ENCODE measurements at places on chromosomes 16 and 17.

DNA sequence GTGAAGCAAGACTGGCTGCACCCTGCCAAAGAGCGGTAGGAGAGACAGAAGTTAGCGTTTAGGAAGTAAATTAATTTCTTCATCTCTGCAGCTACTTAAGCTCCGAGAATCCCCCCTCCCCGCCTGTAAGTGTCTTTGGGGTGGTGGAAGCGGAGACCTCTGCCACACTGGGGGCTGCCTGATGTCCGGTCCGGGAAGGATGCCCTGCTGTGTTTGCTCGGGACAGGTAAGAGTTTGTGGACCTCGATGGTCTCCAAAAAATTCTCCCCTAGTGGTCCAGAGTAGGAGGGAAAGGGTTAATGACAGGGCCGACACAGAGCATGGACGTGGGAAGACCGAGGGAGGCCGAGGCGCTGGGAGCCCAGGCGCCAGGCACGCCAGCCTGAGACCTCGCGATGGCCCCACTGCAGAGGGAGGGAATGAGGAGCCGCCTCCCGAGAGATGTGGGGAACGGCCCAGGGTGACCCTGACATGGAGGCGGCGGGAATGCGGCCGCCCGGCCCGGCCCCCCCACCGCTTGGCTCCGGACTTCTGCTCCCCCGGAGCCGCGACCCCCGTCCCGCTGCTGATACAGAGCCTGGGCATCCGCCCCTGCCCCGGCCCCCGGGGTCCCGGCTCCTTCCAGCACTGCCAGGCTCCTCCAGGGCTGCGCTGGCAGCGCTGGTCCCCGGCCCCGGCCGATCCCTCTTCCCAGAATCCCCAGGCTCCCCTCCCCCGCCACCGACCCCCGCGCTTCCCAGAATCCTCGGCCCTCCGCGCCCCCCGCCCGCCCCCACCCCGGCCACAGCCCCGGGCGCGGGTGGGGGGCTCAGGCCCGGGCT is 680 bp downstream of the ZNF629 start:
- no peak for DNase-seq

GRCh38 chr16:86389566-86390328 is 120.6 kb upstream of the FOXF1 start:
- peak; percentile 5 for DNase-seq

DNA sequence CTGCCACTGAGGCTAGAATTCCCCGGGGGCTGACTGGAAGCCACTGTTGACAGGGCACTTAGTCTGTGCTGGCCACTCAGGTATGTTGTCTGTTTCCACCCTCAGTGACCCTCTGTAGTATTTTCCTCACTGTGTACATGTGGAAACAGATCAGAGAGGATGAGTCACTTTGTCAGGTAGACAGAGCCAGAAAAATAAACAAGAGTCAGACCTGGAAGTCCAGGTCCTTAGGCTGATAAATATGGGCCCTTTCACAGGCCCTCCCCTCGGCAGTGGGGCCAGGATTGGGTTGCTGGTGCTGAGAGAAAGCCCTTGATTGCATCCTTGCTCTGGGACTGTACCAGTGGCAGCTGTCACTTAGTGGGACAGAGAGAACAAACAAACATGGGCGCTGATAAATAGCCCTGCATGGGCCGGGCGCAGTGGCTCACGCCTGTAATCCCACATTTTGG is 21.3 kb downstream of the PGS1 start:
- peak; percentile 38 for DNase-seq

- no peak for DNase-seq
These were observed 3.9 kb downstream of the SPATA20 start for GRCh38 chr17:50550661-50551432.

GRCh38 chr16:17070882-17071592 is 399.7 kb downstream of the XYLT1 start:
- DNase-seq = peak; percentile 74

- no peak for DNase-seq
These were observed 5.0 kb downstream of the TSR3 start for GRCh38 chr16:1346422-1347285.

- no peak for DNase-seq
These were observed 51.0 kb upstream of the IRX5 start for GRCh38 chr16:54879681-54880080.

GRCh38 chr16:24972608-24973220 is 42.5 kb downstream of the ARHGAP17 start:
- DNase-seq = no peak

DNA sequence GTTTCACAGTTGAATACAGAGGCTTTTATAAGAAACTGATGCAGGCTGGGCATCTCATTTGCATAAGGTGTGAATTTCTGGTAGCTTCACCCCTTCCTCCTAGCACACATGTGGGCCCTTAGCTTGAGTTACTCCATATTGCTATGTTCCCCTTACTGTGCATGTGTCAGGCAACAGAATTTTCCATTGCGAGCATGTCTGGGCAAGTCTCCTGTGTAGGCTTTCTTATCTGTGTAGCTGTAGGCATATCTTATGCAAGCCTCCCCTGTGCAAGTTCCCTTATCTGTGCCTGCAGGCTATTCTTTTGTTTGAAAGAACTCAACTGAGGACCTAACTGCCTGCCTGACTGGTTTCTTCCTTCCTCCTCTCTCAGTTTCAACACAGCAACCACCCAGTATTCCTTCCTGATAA is 597.4 kb upstream of the CDH5 start:
- no peak for DNase-seq

DNA sequence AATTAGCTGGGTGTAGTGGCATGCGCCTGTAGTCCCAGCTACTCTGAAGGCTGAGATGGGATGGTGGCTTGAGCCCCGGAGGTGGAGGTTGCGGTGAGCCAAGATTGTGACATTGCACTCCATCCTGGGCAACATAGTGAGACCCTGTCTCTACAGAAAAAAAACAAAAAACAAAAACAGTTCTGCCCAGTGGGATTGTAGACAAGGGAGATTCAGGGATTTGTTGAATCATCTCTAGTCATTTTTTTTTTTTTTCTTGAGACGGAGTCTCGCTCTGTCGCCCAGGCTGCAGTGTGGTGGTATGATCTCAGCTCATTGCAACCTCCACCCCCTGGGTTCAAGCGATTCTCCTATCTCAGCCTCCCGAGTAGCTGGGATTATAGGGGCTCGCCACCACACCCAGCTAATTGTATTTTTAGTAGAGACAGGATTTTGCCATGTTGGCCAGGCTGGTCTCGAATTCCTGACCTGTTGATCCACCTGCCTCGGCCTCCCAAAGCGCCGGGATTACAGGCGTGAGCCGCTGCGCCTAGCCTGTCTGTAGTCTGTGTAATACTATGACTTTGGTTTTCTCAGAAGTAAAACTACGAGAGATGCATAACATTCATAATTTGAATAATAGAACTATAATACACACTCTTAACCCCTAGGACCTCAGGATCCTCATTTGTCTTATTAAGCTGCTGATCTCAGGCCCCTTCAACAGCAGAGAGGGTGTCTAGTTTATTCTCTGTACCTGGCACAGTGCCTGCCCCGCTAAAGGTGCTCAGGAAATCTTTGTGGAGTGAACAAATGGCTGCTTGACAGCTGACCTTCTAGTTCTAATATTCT is 1.4 kb downstream of the TEN1 start:
- no peak for DNase-seq

GRCh38 chr17:68344701-68345136 is 53.4 kb downstream of the ARSG start:
- peak; percentile 69 for DNase-seq

DNA sequence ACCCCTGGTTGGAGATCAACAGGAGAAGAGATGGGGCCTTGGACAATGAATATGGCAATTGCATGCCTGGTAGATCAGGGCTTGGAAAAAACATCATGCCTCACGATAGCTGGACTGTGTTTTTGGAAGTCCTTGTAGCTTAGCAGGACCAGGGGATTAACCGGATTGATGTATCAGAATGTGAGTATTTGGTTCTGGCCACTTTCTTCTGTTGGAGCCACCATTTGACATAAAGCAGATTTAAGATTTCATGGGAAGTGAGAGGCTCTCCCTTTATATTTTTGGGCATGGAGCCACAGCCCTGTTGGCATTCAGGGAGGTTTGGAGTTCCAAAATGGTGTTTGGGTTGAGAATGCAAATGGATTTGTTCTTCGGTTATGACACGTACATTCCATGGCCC is 424.7 kb upstream of the MAF start:
- DNase-seq = no peak

DNA sequence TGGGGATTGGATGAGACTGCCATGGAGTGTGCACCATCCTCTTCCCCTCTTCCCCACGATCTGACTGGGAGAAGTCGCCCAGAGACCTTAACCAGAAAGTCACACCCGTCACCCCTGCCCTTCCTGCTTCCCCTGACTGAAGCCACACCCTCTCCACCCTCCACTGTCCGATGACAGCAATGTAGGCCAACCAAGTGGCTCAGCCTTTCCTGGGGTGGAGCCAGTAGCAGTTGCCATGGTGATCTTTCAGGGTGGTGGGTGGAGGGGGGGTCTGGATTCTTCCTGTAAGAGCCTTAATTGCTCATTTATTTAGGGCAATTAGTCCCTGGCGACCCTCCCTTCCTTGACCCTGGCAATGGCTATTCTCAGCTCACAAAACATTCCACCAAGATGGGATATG is 37.5 kb upstream of the PHB1 start:
- DNase-seq = no peak

GRCh38 chr17:77453613-77454241 is 313.0 kb downstream of the SEC14L1 start:
- DNase-seq = peak; percentile 75
